ENCODE measurements at places on chromosomes 11 and 22.
A peak's percentile ranks its signal among the peaks of the same experiment; 100 is the strongest.

DNA sequence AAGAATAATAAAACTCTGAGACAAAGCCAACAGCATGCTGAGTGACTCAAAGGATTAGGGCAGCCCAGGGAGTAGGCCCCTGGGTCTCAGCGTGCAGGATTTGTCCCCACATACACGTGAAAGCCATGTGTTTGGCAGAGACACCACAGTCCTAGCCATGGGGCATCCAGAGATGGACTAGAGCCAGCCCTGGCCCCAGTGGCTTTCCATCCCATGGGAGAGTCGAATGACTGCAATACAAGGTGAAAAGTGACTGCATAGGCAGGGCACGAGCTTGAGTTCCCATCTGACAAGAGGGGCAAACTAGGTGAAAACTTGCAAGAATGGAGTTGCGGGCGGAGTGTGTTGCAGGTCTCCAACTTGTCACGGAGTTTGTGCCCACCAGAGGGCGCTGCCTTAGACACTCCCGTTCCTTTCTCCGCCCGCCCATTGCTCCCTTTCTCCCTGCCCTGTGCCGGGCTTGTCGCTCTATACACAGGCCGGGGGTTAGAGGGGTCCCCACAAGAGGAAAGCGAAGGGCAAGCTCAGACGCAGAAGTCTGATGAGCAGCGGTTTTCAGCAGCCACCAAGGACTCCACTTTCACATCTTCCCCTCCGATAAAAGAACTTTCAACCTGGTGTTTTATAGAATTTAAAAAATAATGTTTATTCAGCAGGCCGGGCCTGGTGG, 24.2 kb downstream of the TSKU start:
- peak; percentile 55 for DNase-seq

DNA sequence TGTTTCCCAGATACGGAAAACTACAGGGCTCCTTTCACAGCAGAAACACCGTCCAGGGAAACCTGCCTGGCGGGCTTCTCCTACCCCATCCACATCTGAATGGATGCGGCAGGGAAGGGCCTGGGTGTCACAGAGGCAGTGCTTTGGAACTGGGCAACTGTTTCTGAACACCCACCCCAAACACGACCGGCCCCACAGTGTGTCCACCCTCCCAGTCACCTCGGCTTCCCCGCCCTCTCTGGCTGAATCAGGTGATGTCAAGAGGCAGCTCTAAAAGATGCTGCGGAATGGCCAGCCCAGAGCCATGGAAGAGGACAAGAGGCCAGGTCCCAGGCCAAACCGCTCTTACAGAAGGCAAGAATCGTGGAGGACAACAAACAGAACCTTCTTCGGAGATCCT, 22.0 kb downstream of the IFT27 start:
- no peak for DNase-seq

- peak; percentile 13 for DNase-seq
These were observed 6.7 kb upstream of the SYT7 start for GRCh38 chr11:61587541-61587941.

GRCh38 chr11:59200423-59200746, 12.3 kb downstream of the MPEG1 start:
- DNase-seq = no peak

GRCh38 chr11:115408036-115408921, 95.9 kb downstream of the CADM1 start:
- DNase-seq = no peak

DNA sequence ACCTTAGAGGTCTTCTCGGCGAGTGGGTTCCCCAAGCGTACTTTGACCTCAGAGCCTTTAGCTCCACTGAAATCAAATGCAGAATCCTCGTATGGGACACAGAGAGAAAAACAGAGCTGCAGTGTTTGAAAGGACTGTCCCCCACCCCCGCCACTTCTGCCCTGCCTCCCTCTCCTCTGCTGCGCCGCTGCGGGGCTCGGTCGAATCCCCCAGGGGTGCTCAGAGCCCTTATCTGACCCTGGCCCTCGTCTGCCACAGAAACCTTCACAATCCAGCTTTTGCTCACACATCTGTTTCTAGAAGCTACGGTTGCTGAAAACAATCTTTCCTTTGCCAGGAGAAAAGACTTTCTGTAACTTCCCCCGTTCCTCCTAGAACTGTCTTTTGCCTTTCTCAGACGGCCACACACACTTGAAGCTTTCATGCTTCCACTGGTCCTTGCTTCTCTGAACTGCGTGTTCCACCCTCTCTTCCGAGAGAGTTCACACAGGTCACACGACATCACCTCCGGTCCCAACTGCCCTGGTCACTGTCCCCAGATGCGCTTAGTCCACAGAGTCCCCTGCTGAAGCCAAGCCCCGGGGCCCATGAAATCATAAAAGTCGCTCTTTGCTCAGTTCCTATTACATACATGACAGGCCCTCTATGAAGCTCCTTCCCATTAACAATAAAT, 3.7 kb downstream of the SMIM35 start:
- DNase-seq = no peak

DNA sequence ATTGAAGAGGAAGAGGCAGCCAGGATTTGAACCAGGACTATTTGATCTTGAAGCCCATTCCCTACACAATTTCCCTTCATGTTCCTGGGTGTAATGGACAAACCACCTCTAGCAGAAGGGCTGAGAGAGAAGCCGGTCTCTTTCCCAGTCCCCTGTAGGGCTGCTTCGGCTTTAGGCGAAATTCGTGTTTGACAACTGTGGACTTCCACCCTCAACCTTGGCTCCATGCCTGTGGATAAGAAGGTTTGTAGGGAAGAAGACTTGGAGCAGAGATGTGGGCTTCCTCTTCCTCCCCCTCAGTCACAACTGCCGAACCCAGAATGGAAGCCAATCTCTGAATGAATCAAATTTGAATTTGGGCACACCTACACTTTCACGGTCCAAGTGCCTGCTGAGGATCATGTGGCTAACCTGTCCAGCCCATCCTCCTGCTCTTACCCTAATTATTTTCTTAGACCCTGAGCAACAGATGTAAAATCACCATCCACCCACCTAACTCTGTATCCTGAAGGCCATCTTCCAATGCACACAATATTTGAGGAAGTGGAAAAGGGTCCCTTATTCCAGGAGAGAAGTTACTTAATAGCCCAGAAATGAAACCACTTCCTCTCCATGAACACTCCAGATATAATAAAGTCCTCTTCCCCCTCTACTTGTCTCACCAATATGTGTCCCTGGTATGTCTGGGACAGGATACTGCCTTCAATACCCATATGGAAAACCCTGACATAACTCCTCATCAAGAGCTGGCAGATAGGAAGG, 10.1 kb upstream of the SCN2B start:
- no peak for DNase-seq

DNA sequence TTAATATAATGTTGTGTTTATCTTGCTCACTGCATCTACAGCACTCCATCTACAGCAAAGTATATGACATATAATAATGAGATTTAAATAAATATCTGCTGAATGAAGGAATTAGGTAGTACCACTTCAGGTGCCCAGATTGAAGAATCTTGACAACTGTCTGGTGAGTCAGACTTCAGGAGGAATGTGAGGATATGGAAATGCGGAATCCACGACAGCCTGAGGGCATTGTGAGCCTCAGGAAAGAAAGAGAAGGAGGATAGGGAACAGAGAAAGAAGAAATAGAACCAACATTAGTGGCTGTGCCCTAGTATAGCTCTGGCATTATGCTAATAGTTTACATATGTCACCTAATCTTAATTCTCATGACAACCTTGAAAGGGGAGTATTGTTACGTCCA, 304.4 kb downstream of the AASDHPPT start:
- no peak for DNase-seq

GRCh38 chr22:48941033-48941902, 886.4 kb downstream of the BRD1 start:
- no peak for DNase-seq

DNA sequence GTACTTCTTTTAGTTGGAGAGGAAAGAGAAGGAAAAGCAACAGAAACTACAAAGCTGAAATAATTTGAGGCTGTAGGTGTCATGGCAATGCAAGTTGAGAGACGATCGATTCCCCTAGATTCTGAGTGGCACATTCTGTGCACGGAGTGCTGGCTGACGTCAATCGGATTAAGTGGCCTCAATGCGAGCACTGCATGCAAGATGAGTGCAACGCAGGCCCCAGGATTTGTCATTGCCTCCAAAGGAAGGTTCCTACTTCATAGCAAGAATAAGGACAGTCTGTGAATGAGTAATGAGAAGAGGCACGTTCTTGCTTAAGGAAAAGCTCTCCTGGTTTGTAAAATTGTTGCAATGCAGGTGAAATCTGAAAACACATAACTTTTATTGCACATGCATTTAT, 892.4 kb downstream of the KCNA4 start:
- no peak for DNase-seq

DNA sequence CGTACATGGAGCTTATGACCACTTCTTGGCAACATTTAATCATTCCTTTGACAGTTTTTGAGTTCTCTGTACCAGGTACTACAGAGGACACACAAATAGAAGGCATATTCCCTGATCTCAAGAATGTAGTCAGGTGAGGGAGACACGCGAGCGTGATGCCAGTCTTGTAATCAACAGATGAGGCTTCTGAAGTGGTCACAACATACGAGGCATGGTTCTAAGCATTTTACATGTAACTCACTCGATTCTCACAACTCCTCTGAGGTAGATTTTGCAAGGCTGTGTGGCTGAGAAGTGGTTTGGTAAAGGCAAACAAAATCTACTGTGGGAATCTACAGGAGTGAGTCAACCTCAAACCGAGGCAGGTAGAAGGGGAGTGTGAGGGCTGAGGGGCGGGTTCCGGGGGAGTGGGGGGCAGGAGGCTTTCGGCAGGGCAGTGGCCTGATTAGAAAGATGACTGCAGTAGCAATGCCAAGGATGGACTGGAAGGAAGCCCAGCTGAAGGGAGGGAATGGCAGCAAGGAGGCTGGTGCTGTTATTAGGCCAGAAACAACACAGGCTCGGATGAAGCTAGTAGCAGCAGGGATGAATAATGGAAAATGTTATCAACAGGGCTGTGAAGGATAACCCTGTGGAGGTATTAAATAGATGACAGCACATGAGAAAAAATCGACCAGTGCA, 63.8 kb downstream of the ST14 start:
- no peak for DNase-seq

DNA sequence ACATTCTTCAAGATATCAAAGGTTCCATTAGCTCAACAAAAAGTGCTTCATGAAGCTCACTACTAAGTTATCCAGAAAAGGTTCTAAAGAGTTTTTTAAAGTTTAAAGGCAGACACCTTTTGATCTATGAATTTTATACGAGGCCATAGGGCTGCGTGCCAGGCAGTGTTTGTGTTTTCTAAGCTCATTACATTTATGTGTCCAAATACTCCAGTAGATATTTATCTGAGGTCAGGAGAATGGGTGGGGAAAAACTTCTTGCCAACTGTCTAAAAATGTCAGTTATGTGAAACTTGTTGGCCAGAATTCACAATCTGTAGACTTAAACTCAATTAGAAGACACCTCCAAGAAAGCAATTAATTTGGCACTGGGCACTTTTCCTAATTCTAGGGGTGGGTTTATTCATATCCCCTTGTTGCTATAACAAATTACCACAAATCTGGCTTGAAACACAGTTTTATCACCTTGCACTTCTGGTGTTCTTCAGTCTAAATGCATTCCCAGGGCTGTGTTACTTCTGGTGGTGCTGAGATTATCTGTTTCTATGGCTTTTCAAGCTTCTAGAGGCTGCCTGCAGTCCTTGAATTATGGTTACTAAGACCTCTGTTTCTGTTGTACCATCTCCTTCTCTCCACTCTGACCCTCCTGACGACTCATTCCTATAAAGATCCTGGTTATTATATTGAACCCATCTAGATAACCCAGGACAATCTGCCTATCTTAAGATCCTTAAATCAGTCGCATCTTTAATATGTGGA, 1030.4 kb upstream of the CNTN5 start:
- no peak for DNase-seq

DNA sequence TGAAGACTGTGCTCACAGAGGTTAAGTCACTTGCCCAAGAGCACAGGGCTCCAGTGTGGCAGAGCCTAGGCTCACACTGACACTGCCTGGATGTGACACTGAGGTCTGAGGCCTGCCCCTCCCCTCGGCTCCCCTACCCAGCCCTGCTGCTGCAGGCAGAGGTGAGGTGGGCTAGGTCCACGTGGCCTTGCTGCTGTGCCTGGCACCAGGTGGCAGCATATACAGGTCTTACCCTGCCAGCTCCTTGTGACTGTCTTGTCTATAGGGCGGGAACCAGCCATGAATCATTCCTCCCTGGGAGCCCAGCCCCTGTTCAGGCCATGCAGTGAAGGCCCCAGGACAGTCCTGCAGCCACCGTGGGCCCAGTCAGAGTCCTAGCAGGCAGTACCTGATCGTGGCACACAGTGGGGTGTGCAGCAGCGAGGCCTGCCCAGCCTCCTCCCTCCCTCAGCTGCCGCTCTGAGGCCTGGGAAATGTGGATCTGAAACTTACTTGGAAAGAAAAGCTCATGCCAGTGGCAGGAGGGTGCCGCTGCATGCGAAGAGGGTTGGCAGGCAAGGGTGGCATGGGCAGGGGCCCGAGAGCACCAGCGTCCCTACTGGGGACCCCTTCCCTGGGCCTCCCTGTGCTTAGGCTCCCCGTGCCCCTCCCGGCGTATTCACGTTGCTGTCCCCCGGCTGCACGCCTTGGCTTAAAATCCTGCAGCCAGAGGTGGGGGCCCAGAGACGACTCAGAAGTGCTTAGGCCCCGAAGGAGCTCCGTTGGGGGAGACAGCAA, 1.2 kb upstream of the CERK start:
- DNase-seq = no peak

DNA sequence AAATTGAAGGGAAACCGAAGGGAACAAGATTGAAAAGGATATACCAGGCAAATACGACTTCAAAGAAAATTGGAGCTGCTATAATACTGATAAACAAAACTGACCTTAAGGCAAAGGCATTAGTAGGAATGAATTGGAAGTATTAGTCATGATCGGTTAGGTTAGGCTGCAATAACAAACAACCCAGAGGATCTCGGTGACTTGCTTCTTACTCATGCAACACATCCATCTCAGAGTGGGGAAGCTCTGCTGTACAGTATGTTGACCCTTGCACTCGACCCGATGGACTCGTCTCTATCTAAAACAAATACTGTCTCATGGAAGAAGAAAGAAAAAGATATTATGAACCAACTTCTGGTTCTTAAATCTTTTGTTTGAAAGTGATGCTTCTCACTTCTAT, 42.3 kb downstream of the SPATA19 start:
- DNase-seq = no peak

DNA sequence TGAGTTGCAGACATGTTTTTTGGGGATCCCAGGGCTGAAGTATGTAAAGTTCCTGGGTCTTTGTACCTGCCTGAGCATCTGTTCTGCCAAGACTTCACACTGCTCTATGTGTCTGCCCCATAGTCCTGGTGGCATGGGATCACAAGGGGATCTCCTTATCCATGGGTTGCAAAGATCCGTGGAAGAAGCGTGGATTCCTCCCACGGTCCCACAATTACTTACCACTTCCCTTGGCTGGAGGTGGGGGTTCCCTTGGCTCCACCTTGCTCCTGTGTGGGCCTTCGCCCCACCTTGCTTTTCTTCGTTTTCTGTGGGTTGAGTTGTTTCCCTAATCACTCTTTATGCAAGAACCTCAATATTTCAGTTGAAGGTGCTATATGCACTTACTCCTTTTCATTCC, 157.4 kb upstream of the CHORDC1 start:
- no peak for DNase-seq

GRCh38 chr11:79708319-79708932, 267.6 kb upstream of the TENM4 start:
- no peak for DNase-seq

Data from activated CD8-positive, alpha-beta memory T cell treated with anti-CD3 and anti-CD28 coated beads for 1 hour (primary cell).